Amygdala (tissue), 56 donors: ENCODE measurements at places on chromosomes 5 and 9.
A peak's percentile ranks its signal among the peaks of the same experiment; 100 is the strongest.

- DNase-seq: peak; percentile 53
These were observed 112.7 kb downstream of the NR6A1 start for GRCh38 chr9:124658165-124659017.

DNA sequence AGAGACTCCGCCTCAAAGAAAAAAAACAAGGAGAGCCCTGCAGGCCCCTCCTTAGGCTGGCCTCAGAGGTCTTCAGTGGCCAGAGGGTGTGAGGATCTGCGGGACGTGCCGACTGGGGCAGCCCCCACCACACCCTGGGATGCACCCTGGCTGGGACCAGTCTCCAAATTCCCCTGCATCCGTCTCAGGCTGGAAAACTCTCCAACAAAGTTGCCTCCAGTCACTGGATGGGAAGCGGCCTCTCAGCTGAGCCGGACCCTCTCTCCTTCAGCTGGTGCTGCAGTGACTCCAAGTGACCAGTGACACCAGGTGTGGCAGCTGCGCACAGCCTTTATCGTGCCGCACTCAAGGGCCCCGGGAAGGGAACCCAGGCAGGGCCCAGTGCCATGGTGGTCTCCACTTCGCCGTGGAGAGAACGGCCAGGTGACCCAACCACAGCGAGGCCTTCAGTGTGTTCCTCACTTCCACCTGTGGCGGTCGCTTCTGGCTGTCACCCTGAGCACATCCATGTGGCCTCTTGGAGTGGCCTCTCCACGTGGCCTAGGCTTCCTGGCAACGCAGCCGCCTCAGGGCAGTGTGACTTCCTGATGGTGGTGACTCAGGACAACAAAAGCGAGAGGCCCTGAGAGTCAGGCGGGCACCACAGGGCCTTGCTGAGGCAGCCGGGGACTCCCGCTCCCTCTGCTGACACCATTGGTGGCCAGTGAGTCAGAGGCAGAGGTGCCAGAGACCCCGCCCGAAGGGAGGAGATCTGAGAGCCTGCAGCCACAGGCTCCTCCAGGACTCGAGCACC is 19.3 kb upstream of the CAMSAP1 start:
- DNase-seq: no peak

- DNase-seq: peak; percentile 69
These were observed 9.9 kb downstream of the PTCH1 start for GRCh38 chr9:95506678-95507463.

DNA sequence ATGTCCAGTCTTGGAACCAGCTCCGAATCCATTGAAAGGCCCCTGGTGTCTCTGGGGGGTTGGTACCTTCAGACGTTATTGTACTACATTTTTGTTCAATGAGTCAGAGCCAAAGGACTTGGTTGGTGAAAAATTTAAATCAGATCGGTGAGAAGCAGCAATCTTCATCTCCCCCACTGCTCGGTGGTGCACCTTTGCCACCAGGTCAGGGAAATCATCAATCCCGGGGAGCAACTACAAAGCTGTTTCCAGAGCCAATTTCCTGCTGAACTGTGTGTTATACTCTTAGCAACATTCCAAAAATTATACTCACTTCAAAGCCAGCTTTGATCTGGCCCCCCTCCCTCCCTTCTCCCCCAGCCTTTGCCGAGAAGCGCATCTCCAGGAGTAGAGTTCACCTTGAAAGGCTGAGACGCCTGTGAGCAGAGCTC is 375.2 kb upstream of the WWC1 start:
- DNase-seq: no peak

DNA sequence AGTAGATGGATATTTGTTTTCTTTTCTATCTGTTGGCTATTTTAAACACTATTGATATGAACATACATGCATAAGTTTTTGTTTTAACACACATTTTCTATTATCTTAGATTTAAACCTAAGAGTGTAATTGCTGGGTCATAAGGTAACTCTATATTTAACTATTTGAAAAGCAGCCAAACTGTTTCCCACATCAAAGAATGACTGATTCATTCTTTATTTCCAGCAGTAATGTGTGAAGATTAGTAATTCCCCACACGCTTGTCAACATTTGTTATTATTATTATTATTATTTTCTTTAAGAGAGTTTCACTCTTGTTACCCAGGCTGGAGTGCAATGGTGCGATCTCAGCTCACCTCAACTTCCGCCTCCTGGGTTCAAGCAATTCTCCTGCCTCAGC is 1495.8 kb downstream of the EFNA5 start:
- no peak for DNase-seq

DNA sequence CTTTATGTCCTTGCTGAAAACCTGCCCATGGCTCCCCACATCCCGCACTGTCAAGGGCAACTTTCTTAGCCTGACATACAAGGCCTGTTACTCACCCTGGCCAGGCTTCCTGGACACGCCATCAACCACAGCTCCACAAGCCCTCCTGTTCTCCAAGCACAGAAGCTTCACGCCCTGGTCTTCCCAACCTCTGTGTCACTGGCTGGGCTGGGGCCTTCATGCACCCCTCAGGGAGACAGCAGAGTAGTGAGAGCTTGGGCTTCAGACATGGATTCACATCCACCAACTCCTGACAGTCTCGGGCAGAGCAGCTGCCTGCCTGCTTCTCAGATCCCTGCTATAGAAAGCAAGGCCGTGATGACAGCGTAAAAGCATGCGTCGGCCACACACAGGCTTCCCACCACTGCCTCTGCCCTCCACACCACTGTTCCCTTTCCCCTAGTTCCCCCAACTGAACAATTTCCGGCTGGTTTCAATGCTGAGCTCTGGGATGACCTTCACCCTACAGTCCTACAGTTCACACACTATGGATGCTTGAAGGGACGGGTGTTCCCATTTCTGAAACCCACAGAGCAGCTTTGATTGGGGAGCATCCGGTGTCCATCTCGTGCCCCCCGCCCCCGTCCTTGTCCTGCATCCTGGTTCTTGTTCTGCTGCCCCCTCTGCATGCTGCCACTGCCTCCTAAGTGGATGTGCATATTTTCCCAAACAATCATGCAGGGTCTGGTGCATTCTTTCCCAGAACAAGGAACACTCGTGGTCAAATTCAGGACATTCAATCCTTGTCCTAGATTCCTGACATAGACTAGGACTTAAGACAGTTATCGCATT is 33.4 kb upstream of the ADAMTS2 start:
- DNase-seq: no peak

DNA sequence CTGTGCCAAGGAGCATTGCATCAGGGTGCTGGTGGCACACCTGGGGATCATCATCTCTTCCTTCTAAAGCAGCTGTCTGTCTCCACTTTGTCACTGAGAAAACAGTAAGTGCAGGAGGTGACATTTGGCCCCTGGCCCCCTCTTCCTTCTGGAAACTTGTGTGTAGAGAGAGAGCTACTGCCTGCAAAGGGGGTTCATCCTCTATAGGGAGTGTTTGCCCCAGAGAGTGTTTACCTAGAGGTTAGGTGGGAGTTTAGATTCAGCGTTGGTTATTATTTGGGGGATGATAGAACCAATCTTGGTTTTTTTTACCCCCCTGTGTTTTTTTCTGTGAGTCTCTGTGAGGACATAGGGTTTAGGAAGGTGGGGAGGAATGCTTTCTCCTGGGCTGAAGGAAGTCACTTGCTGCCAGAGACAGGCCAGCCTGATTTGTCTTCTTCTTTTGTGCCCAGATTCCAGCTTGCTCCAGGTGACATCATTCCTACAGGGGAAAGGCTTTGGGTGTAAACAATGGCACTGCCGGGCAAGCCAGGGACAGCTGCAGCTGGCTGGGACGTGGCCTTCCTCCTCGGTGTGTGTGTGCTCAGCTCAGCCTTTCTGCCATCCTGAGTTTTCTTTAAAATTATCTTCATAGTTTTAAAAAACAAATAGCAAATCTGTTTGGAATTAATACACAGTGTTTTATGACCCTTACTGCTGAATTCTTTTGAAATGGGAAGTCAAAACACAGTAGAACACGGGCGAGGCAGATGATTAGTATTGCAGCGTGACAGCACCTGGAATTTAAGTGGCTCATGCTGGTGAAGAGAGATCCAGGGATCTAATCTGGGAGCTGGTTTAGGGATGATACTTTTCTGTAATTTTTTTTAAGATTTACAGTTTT is 24.5 kb downstream of the PRRC2B start:
- DNase-seq: peak; percentile 18

GRCh38 chr9:122336189-122336588 is 34.6 kb upstream of the PTGS1 start:
- DNase-seq: no peak

GRCh38 chr9:135158564-135158937 is 71.1 kb downstream of the OLFM1 start:
- no peak for DNase-seq

DNA sequence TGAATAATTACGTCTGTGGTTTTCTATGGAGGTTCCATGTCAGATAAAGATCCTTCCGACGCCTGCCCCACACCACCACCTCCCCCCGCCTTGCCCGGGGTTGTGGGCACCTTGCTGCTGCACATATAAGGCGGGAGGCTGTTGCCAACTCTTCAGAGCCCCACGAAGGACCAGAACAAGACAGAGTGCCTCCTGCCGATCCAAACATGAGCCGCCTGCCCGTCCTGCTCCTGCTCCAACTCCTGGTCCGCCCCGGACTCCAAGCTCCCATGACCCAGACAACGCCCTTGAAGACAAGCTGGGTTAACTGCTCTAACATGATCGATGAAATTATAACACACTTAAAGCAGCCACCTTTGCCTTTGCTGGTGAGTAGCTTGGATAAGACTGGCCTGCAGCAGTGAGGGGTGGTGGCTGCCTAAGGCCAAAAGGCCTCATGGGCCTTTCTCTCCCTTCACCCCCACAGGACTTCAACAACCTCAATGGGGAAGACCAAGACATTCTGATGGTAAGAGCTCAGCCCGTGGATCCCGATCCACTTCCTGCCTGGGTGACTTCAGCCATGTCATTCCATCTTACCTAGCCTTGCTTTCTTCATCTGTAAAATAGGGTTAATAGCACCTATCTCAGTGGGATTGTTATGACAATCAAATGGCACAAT is at the start of gene IL3:
Gene IL3, plus strand, starts transcription at position 155 of the 661 bp plus-strand sequence. Its CDS starts 52 bp downstream, at position 207.
- DNase-seq: no peak
